ENCODE measurements at places on chromosomes 6 and 20.

DNA sequence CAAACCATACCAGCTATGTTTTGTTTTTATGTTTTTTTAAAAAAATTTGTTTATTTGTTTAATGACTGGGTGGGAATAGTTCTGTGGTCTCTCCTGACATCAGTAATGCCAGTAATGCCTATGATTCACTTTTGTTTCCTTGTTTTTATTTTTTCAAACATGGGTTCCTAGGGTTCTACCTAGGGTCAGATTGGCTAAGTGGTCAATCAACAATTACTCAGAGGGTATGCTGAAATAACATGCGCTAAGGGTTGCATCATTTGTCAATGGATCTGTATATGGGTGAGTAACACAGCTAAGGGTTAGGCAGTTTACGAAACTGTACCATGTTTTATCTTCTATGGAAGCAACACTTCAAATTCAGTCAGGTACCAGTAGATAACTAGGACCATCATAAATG lies 583.8 kb upstream of the GJE1 start:
- DNase-seq: peak; percentile 34

DNA sequence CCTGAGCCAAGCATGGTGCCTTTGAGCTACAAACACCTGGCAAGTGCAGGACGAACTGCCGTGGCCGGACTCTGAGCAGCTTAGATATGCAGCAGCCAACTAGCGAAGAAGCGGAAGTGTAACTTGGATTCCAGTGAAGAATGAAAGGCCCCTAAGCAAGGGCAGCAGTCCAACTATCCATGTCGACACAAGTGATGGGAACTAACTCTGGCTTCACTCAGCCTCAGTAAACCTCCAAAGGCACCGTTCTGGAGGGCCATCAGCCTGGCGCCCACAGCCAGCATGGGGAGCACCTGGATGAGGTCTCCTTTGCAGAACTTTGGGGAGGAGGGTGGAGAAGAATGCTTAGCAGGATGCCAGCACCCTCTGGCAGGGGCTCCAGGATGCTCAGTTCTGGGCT lies 78.4 kb upstream of the MLN start:
- DNase-seq: no peak

DNA sequence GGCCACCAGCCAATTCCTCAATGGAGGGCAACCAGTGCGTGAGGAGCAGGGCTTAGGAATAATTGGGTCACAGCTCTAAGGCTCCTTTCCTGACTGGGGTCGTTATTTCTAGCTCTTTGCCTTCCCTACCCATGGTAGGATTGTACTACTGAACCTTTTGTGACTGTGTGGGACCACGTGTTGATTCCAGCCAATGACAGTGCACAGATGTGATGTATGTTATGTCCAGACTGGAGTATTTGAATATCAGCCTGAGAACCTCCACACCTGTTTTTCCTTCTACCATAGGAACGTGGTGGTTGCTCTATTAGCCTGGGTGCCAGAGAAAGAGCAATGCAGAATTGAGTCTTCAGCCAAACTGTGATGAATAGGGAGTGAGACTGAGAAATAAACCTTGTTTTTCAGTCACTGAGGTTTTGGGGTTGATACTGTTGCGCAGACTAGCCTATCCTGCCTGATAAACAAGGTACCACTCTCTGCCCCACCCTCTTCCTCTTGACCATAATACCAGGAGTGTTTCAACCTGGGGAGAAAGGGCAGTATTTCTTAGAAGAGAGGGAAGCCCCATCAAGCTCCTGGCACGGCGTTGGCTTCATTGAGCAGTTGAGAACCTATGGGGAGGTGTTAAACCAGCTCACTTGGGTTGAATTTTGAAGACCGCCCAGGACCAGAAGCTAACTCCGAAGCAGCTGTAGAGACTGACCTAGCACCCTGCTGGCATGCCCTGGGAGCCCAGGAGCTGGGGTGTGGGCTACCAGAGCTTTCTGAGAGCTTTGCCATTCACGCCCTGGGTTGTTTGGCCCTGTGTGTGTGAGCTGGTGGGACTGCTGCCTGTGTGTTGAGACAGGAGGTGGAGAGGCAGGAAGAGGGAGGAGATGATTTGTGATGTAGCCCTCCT lies 105.5 kb upstream of the BACH2 start:
- DNase-seq: no peak

DNA sequence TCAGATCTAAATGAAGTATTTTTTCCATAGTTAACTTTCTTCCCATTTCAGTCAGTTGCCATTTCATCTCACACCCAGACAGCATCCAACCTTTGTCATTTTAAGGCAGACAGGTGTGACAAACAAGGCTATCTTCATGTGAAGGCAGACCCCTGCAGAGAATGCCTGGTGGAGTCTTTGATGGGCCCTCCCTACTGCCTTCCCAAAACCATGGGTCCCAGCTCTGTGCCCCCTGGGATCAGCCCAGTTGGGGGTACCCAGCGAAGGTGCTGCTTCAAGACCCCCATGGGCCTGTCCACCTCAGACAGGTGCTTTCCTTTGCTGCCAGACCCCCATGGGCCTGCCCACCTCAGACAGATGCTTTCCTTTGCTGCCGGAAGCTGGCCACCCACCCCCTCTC lies 28.3 kb upstream of the ID1 start:
- no peak for DNase-seq

DNA sequence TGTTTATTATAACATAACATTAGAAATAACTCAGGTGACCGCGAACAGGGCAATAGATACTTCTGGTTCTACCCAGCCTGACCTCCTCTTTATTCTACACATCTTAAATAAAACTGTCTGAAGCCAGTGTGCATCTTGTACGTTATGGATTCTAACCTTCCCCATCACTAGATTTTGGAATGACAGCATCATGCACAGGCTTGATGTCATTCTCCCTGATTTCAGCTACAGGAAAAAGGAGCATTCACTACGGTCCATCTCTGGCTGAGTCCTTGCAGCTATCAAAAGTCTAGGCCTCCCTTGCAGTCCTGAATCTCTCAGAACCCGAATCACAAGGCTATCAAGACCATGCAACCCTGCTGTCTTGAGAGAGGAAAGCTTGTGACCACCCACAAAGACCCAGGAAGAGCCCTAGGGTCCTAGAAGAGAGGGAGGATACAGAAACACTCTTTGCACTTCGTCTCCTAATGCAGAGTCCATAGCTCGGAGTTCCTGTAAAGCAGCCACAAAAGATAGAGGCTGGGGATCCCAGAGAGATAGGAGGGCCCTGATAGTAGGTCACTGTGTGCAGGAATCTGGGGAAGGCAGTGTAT lies 845 bp downstream of the HLA-DPA1 start:
- no peak for DNase-seq

DNA sequence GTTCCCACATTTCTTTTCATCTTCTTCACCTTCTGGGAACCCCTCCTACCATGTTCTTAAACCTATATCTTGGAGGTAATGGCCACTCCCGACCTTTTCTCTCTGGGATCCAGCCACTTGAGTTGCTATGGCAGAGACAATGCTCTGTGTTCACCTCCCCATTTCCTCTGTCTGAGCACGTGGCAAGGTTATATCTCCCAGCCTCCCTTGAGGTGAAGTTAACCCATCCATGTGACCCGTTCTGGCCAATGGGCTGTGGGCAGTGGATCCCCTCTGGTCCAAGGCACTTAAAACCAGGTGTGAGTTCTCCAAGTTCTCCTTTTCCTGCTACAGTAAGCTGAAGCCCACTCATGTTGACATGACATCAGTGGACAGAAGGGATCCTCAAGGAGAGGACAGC lies 261.4 kb downstream of the LRFN2 start:
- DNase-seq: no peak

DNA sequence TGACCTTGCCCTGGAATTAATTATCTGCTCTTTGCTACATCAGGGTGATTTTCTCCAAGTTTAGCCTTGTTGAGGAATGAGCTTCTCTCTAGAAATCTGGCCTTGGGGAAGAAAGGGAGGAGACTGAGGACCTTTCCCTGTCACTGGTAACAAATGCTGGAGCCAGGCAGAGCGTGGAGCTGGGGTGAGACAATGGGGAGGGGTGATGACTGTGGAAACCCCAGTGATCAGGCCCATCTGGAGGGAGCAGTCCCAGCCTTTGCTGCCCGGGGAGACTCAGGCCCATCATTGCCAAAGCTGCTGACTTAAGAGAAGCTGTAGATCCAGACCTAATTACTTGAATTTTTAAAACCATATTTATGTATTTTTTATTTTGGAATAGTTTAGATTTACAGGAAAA lies 31.3 kb downstream of the BCAS4 start:
- DNase-seq: no peak

DNA sequence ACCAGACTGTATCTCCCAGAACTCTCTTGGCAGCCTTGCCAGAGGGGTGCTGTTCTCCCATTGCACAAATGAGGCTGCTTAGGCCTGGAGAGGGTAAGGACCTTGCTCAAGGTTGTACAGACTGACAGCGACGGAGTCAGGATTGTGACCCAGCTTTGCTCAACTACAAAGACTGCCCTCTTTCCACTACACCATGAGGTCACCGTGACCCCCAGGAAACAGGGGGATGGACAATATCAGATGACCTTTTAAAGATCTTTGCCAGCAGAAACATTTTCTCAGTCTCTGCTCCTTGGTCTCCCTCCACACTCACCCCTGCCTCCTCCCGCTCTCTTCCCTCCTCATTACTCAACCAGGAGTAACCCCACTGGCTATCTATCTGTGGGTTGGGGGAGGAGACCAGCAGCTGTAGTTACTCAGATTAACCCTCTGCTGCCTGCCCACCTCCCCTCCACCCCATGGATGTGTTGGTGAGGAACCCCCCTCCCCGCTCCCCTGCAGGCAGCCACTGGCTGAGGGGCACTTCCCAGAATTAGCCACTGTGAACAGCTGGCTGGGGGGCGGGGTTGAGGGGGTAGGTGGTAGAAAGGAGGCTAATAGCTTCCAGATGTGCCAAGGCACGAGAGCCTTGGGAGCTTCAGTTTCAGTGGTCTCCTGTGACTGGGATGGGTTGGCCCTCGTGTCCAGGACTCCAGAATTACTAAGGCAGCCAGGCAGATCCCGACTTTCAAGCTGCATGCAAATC lies 26.9 kb upstream of the MRPS18A start:
- DNase-seq: no peak

- DNase-seq: no peak
Measured at GRCh38 chr6:151160929-151161757, 78.6 kb upstream of the AKAP12 start.

- no peak for DNase-seq
Measured at GRCh38 chr6:41939176-41939847, 2.3 kb downstream of the CCND3 start.

DNA sequence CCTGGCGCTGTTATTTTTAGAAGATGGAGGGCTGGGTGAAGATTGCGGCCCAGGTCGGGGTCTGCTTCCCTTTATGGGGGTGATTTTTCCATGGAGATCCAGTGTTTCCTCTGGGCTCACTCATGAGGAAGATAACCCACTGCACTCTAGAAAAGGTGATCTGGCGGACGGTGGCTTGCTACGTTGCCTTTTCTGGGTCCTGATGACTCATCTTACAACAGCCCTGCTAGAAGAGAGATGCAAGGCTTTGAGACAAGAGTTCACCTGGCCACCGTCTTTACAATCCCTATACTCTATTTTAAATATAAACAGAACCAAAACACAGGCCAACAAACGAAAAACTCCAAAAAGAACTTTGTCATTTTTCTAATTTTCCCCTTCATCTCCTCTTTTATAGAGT lies 182.1 kb upstream of the EXOC2 start:
- DNase-seq: no peak

DNA sequence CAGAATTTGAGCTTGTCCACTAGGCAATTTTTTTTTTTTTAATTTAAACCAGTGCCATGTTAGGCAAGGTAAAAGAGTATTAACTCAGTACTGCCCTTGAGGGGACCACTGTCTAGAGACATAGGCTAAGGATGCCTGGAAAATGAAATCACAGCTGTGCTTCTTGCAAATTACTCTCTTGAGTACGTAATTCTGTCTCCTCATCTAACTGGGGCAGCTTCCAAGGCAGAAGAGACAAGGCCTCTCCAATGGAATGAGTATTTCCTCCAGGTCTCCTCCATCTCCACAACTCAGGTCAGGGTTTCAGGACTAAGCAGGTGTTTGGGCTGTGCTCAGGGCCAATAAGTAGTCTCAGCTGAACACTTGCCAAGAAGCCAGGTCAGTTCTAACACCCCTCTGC lies 33.8 kb upstream of the MRPS10 start:
- no peak for DNase-seq

GRCh38 chr6:116779573-116780164 lies 14.2 kb upstream of the FAM162B start:
- DNase-seq: no peak

GRCh38 chr20:35503841-35504561 lies 25.5 kb downstream of the C20orf173 start:
- no peak for DNase-seq
